ENCODE measurements at places on chromosomes 1 and 21.

- DNase-seq: no peak
Observed at GRCh38 chr1:1118876-1119220, 3.0 kb upstream of the C1orf159 start.

DNA sequence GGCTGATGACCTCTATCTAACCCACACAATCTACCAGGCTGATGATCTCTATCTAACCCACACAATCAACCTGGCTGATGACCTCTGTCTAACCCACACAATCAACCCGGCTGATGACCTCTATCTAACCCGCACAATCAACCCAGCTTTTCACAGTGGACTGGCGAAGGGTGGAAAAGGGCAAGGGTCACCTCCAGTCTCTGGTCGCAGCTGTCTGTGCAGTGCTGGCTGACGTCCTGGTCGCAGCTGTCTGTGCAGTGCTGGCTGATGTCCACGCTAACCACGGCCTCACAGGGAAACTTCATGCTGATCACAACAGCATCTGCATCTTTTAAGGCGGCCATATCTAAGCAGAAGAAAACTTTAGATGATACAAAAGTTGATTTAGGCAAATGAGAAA is 12.2 kb upstream of the CCDC27 start:
- no peak for DNase-seq

- DNase-seq: no peak
Observed at GRCh38 chr1:11872545-11872944, 13.8 kb upstream of the NPPB start.

DNA sequence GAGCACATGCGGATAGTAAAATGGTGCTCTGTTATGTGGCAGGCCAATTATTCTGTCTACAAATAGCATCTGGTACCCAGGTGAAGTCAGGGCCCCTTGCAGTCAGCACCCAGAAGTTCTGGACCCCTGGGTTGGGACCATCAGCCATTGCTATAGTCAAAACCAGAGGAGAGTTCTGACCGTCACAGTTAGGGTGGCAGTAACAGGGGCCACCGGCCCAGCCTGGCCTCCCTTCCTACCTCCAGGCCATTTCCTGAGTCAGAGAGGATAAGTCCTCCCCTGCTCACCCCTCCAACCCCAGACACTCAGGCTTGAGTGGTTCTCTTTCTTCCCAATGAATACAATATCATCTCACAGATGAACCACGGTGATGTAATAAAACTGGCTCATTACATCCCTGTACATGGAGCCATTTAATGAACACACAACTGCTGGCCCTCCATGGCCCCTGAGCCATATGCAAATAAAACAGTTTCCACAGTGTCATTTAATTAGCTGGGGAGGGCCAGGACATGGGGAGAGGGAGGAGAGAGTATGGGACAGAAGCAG is 673.6 kb downstream of the MATN1 start:
- DNase-seq: no peak

Data from AG10803 (cell line).